Substantia nigra (tissue), 51 donors: ENCODE measurements at places on chromosomes 3 and 15.

- no peak for DNase-seq
Measured at GRCh38 chr3:71348001-71348632, 235.4 kb downstream of the FOXP1 start.

DNA sequence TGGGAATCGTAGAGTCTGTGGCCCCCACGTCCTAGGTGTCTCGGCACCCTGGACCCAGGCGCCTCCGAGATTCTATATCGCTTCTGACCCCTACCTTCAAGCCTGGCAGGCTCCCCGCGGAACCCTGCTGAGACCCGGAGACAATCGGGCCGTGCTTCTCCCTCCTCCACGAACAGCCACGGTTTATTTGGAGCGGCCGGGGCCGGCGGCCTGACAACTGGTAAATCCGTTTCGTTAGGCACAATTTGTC lies 1.4 kb downstream of the GATA2 start:
- no peak for DNase-seq

GRCh38 chr15:58329211-58329610 lies 102.6 kb upstream of the LIPC start:
- DNase-seq = no peak

GRCh38 chr3:11602886-11603527 lies 40.7 kb downstream of the VGLL4 start:
- DNase-seq = no peak
